Stimulated activated CD4-positive, alpha-beta T cell treated with anti-CD3 and anti-CD28 coated beads, Interleukin-1b, Interleukin-23, amount 100 ng/mL, for 4 hours (primary cell): ENCODE measurements at places on chromosomes 11 and 22.

GRCh38 chr11:68302670-68303069 is 9.7 kb upstream of the LRP5 start:
- DNase-seq, result no peak

GRCh38 chr22:36860821-36861659 is at the start of gene NCF4:
Gene NCF4, plus strand, starts transcription at chr22:36861006. Its CDS starts 166 bp downstream, at chr22:36861172.
- DNase-seq, result no peak

DNA sequence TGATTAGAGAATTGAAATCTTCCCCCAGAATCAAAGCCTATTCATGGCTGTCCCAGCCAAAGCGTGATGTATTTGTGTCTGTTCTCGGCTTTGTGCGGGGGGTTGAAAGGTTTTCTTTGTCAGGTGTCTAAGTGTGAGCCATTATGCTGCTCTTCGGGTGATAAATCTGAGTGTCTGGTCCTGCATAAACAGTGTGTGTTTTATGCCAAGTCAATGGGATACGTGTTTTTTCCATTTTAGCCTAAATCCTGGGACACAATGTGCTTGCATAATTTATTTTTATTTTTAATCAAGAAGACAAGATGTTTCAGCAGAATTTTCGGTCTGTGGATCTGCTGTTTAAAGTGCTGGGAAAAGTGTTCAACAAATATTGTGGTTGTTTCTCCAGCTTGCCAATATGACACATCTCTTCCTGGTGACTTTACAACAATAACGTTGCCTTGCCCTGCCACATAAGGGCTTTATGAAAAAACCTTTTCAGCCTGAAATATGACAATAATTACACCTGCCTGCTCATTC is 267.8 kb downstream of the TBC1D22A start:
- no peak for DNase-seq

DNA sequence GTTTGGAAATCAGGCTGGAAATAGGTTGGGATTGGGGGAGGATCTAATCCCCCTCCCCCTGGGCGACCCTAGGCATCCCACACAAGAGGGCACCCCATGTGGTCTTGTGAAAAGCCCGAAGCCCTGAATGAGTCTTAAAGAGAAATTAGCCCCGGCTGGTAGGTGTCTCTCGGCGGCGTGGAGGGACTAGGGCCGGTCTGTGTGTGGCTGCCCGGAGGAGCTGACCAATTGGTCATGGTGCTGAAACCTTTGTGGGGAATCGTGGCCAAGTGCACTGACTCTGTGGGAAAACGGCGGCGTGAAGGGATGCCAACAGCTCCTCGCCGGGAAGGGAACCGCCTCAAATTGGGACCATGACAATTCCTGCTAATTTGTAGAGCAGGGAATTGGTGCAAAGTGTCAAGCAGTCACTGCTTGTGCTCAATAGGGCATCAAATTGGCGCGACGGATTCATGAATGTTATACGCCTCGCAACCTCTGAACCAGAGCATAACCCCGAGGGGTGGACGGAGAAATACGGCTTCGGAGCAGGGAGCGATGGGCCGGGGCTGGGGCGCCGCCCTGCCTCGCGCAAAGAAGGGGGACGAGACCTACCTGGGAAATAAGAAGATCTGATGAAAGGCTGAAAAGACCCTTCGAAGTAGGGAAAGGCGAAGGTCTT is 1.5 kb downstream of the DBX1 start:
- DNase-seq, result no peak

DNA sequence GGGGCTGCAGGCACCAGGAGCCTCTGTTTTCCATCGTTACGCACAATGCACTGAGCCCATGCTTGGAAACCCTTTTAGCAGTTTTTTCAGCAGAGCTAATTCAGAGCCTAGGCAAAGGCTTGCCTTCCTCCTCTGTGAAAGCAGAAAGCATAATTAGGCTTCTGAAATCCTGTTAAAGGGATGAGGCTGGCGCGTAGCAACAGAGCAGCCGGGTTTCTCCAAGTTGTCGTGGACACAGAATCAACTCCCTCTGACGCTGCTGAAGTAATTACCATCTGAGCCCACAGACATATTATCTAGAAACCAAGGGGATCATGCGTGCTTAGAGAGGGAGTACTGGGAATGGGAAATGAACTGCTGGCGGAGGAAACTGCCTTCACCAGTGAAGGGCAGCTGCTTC is 85.4 kb downstream of the MYO18B start:
- no peak for DNase-seq

DNA sequence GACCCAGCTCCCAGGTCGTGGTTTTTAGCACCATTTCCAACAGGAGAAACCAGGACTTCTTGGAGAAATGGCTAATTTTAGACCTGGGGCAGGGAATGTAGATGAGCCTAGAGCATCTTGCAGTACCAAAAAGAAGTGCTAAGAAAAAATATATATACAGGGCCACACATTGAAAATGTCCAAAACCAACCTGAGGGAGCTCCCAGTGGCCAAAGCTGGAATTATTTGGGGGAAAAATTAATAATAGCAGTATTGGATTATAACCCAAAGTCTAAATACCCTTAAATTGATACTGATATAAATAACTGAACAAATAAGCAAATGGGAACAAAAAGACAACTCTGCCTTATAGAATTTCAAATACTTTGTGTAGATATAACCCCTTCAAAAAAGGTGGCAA is 108.0 kb downstream of the PARVA start:
- no peak for DNase-seq

GRCh38 chr22:49152127-49152938 is 675.3 kb downstream of the BRD1 start:
- DNase-seq, result no peak
